PC-9 (cell line): ENCODE measurements at places on chromosomes 13 and 19. TPM values are rescaled to one million over a fixed set of nuclear protein-coding genes. Genes with fewer than 3 reads are reported as not detected.

PSG7 gene
- total RNA-seq: not detected in 2 replicates

FBXO17 gene
- total RNA-seq: 8.1 and 11.1 TPM in 2 replicates

C19orf81 gene
- total RNA-seq: not detected in 2 replicates

URAD gene
- not detected in 2 replicates for total RNA-seq

PODNL1 gene
- 3.2 and 6.4 TPM in 2 replicates for total RNA-seq

DNA sequence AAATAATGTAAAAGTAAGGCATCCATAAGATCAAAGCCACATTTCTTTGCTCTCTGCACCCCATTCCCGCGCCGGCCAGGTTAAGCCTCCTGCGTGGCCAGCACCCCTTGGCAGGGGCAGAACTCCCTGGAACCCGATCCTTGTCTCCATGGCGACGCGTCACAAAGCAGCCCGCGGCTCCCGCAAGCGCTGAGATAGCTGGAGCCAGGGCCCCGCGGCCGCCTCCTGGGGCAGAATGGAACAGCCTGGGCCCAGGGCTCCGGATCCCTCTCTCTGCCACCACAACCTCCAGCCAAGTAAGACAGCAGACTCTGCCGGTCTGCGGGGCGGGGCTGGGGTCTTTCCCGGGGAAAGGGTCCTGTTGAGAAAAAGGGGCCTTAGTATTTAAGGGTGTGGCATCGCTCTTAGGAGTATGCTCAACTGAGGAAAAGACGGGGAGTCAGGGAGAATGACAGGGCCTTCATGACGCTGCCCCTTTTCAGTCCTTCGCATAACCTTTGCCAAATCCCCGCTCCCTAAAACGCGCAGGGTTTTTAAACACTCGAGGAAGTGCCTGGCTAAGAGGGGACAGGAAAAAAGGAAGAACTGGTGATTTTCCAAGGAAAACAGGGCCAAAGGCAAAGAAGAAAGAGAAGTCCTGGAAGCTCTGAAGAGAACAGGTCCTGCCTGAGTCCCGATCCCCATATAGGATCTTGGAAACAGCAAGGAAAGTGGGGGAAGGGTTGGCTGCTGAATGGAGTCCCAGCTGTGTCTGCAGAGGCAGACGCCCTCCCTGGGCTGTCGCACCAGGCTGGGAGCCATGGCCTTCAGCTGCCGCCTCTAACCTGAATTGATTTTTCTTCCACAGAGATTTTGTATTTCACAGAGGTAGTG lies at the start of gene TEX26:
Gene TEX26 (plus strand): TSS at position 176 of the 873 bp plus-strand sequence. CDS start 60 bp downstream, at position 236.
- DNase-seq: no peak

GRCh38 chr13:100594731-100595130 lies 6.1 kb upstream of the GGACT start:
- no peak for DNase-seq

DNA sequence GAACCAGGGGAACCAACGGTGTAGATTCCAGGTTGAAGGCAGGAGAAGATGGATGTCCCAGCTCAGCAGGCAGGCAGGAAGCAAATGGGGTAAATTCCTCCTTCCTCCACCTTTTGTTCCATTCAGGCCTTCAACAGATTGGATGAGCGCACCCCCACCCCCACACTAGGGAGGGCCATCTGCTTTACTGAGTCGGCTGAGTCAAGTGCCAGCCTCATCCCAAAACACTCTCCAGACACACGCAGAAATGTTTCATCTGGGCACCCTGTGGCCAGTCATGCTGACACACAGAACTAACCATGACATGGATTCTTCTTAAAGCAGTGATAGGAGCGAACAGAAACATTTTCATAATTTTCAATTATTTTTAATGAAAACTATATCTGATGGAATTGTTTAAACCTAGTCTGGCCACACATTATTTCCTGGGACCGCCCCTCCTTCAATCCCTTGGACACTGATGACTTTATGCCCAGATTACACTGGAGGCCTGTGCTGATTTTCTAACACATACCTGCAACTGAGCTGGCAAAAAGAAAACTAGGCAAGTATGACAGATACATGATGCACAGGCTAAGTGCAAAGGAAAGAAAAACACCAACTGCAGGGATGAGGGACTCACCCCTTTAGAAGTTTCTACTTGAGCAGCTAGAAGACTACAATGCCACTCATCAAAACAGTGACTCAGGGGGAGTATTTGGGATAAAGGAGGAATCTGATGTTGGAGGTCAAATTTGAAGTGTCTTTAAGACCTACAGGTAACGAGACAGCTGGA lies 154.2 kb downstream of the TNFRSF19 start:
- DNase-seq: no peak

GRCh38 chr19:46840498-46840942 lies 10.1 kb downstream of the AP2S1 start:
- peak; percentile 48 for DNase-seq

DNA sequence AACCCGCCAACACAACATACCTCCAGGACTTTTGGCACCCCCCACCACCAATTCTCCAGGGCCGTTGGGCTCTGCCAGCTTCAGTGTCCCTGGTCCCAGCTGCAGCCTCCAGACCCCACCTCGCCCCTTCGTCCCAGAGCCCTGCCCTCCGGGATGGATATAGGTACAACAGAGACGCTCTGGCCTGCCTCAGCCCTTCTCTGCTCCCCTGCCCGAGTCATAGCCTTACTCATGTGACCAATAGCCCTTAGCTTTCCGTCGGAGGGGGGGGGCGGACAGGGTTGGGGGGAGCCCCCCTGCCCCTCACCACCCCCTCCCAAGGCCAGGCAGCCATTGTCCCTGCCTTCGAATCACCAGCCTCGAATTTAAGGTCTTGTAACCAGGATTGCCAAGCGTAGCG lies 70.8 kb upstream of the NFIC start:
- no peak for DNase-seq

DNA sequence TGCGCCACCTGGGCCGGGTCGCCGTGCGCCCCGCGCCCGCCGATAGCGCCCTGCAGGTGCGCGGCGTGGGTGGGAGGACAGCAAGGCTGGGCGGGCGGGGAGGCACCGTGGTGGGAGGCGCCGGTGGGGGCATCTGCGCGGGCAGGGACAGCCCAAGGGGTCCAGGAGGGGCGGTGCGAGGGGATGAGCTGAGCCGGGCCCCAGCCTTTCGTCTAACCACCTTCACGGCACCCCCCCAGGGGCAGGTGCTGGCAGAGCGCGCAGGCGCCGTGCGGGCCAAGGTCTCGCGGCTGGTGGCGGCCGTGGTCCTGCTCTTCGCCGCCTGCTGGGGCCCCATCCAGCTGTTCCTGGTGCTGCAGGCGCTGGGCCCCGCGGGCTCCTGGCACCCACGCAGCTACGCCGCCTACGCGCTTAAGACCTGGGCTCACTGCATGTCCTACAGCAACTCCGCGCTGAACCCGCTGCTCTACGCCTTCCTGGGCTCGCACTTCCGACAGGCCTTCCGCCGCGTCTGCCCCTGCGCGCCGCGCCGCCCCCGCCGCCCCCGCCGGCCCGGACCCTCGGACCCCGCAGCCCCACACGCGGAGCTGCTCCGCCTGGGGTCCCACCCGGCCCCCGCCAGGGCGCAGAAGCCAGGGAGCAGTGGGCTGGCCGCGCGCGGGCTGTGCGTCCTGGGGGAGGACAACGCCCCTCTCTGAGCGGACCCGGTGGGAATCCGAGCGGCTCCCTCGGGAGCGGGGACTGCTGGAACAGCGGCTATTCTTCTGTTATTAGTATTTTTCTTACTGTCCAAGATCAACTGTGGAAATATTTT lies 3.1 kb downstream of the KISS1R start:
- DNase-seq: no peak

DNA sequence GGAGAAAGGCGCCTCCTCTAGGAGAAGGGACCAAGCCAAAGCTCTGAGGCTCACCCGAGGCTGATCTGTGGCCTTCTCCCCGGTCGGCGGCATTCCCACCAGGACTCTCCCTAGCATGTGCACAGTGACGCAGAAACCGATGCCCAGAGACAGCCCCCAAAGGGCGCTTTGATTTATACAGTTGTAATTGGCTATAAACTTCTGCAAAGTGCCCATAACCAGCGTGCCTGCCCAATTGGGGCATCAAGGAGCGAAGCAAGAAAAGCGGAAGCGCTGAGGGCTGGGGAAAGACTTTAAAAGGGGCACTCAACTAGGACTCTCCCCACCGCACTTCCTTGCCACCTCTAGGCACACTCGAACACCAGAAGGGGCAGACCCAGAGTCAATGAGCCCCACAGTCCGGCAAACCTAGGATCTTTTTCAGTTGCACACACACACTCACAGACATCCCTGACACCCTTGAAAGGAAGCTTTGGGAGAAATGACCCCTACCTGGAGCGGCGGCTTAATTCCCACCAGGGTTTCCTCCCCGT lies 1.8 kb downstream of the CDX2 start:
- DNase-seq: no peak

DNA sequence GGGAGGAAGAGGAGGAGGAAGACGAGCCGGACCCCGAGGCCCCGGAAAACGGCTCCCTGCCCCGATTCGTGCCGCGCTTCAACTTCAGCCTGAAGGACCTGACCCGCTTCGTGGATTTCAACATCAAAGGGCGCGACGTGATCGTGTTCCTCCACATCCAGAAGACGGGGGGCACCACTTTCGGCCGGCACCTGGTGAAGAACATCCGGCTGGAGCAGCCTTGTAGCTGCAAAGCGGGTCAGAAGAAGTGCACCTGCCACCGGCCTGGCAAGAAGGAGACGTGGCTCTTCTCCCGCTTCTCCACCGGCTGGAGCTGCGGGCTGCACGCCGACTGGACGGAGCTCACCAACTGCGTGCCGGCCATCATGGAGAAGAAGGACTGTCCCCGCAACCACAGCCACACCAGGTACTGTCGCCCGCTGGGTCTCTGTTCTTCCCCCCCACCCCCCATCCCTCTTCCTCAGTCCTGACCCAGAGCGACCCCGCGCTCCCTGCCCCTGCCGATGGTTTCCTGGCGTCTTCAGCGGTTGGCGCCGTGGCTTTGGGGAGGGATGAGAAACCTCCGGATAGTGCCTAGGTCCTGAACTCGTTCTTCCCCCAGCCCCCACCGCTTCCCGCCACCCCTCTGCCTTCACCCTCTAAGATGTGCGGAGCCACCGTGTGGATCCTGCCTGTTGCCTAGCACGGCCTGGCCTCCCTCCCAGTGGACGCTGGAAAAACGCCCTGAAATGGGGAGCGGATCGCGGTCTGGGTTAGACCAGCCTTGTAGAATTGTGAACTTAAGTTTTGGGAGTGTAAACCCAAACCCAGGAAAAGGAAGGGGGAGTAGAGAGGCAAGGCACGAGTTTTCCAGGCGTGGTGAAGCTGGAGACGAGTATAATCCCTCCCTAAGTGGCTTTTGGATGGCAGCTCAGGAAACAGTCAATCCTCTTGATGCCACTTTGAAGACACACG lies 1.5 kb downstream of the HS6ST3 start:
- no peak for DNase-seq

DNA sequence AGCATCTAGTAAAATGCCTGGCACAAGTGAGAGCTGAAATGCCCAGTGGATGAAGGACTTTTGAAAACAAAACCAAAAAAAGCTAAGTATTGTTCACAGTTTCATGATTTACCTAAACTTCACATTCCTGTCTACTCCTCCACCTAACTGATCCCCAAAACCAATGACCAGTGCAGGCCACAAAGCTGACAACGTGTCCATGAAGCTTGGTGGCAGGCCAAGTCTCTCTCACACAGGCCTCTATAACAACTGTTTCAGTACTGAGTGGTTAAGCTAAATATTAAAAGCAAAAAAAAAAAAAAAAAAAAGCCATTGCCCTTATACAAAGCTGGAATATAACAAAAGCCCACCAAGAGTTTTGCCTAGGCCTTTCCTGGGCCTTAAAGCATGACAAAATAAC lies 36.4 kb downstream of the STK24 start:
- DNase-seq: no peak

DNA sequence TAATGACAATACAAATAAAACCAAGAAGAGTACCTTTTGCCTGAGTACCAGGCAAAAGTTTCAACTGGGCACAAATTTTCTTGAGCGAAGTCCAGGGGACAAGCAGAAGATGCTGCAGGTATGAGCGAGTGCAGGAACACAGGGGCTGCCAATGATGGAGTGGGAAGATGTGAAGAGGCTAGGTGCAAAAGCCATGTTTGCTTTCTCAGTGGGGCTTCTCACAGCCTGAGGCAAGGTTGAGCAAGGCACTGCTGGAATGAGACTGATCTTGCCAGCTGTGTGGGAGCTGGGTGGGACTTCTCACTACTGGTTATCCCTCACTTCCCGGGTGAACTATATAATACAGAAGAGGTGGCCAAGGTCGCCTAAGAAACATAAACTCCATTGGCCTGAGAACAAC lies 1200.7 kb downstream of the SLITRK1 start:
- no peak for DNase-seq

GRCh38 chr19:23470873-23471545 lies 75.7 kb upstream of the ZNF91 start:
- no peak for DNase-seq
